Endodermal cell (in vitro differentiated cells): ENCODE measurements at places on chromosomes 2 and 18.

GRCh38 chr2:99356853-99357252 lies 19.7 kb downstream of the EIF5B start:
- no peak for DNase-seq

DNA sequence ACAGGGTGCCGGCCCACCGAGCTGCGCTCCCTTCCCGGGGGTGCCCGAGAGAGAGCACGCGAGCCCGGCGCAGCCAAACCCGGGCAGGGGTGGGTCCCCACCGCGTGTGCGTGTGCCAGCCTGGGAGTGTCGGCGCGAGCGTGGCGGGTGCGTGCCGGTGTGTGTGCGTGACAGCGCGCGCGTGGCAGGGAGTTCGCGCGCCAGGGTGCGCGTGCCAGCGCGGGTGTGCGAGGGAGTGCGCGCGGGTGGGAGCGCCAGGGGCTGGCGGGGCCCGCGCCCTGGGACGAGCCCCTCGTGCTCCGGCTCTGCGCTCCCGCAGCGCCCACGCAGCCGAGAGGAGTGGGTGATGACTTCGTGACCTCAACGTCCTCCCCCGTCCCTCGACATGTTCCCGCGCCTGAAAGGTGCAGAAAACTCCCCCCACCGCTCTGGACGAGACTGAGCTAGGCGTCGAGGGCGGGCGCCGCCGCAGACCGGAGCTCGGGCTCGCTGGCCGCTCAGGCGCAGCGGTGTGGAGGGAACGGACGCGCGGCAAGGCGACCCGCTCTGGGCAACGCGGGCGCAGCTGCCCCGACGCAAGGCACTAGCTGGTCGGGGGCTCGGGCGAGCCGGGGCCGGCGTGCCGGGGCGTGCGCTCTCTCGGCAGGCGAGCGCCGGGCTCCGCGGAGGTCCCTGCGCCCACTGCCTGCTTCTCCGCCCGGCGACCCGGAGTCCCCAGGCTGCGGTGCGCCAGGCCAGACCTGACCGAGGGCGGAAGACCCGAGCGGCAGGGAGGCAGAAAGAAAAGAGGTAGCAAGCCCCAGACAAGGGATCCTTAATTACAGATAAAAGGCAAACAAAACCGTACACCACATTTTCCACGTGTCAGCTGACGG lies 582.8 kb downstream of the ZEB2 start:
- DNase-seq, result peak; percentile 87

- DNase-seq, result no peak
Observed at GRCh38 chr2:145764631-145765030, 1244.7 kb upstream of the ZEB2 start.

DNA sequence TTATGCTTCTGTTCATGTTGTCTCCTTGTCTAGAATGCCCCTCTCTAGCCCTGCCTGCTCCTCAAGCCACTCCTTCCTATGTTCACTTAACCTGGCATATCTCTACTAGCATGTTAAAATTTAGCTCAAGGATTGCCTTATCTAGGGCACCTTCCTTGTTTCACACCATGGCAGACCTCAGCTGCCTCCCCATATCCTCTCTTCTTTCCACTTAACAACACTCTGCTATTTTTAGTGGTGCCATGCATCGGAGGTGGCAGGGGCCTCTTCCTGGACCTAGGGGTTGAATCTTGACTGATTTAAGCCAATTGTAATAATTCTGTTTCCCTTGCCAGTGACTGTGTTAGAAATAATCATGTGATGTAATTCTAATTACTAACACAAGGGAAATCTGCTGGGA lies 36.9 kb upstream of the FAM98A start:
- no peak for DNase-seq
